Activated CD4-positive, alpha-beta T cell treated with anti-CD3 and anti-CD28 coated beads, Interleukin-2, amount 10 ng/mL, durations not matched to agents 24 days and 14 days (primary cell): ENCODE measurements at places on chromosomes 1 and 21. TPM values are rescaled to one million over a fixed set of nuclear protein-coding genes. Genes with fewer than 3 reads are reported as not detected.

The SPRR1A gene
- not detected in 2 replicates for total RNA-seq

The OR2L5 gene
- total RNA-seq = not detected in 2 replicates

The TNFAIP8L2 gene
- total RNA-seq = 29.4 and 32.5 TPM in 2 replicates

The UBE2U gene
- not detected in 2 replicates for total RNA-seq

The CD1B gene
- not detected in 2 replicates for total RNA-seq

The DHDDS gene
- total RNA-seq = 57.0 and 60.2 TPM in 2 replicates

The KIAA1614 gene
- 0.16 and 0.26 TPM in 2 replicates for total RNA-seq

The GPR25 gene
- not detected in 2 replicates for total RNA-seq

The HENMT1 gene
- total RNA-seq = 17.5 and 17.7 TPM in 2 replicates

DNA sequence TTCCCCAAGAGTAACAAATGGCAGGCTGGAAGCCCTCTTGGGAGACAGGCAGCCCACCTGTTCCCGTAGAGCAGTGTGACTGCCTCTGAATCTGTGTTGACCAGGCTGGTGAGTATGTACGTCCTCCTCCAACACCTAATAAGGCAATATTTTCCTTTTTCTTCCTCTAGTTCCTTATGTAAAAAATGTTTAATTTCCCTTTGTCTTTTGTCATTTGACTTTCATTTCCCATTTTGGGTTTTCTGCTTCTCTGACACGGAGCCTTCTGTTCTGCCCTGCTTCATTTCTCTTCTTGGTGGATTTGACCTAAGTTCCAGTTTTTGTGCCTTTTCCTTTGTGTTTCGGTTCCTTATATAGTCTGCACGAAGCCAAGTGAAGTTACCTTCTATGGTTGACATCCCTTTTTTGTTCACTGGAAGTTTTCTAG, 65.8 kb upstream of the ATF3 start:
- no peaks in the 10 kb centered on the region for H3K4me1 ChIP-seq
- DNase-seq = no peak
- no peak overlapping the region for H3K4me3 ChIP-seq

- no peak overlapping the region for H3K4me3 ChIP-seq
- peaks cover 13% of the 10 kb centered on the region for H3K4me1 ChIP-seq
- peaks cover 19% of the 10 kb centered on the region for H3K27me3 ChIP-seq
- DNase-seq = peak; percentile 81
- H3K36me3 ChIP-seq = no peaks in the 10 kb centered on the region
- no peak overlapping the region for H3K27ac ChIP-seq
Observed at GRCh38 chr21:38505654-38506523, 7.6 kb upstream of the ERG start.

GRCh38 chr1:31482482-31483011, 69.5 kb downstream of the SERINC2 start:
- peaks cover 5% of the 10 kb centered on the region for H3K4me1 ChIP-seq
- peaks cover 5% of the 10 kb centered on the region for H3K27me3 ChIP-seq
- no peaks in the 10 kb centered on the region for H3K36me3 ChIP-seq
- no peak for DNase-seq
- no peak overlapping the region for H3K4me3 ChIP-seq

DNA sequence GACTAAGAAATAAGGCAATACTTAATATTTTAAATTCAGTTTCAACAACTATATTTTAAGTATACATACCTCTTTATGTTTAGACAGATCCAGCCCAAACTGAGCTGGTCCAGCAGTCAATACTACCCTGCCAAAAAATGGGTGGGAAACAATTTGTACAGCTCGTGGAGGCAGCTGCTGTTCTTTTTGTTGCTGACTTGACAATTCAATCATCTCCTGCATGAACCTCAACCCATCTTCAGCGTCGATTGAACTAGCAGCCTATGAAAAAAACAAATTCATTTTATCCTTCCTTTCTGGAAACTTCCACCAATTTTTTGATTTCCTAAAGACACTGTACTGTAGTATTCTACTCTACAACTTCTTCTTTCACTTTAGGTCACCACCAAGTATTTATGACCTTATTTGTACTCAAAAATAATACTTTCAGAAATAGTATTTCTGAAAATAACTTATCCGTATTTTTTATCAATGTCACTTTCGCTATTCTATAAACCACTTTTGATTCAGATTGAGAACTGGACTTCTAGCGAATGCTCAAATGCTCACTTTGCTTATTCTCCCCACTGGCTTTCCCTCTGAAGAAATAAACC, 46.5 kb downstream of the EDEM3 start:
- H3K4me3 ChIP-seq = no peak overlapping the region
- no peak overlapping the region for H3K27ac ChIP-seq
- peaks cover 43% of the 10 kb centered on the region for H3K36me3 ChIP-seq
- DNase-seq = no peak
- no peaks in the 10 kb centered on the region for H3K27me3 ChIP-seq
- H3K4me1 ChIP-seq = peaks cover 2% of the 10 kb centered on the region

DNA sequence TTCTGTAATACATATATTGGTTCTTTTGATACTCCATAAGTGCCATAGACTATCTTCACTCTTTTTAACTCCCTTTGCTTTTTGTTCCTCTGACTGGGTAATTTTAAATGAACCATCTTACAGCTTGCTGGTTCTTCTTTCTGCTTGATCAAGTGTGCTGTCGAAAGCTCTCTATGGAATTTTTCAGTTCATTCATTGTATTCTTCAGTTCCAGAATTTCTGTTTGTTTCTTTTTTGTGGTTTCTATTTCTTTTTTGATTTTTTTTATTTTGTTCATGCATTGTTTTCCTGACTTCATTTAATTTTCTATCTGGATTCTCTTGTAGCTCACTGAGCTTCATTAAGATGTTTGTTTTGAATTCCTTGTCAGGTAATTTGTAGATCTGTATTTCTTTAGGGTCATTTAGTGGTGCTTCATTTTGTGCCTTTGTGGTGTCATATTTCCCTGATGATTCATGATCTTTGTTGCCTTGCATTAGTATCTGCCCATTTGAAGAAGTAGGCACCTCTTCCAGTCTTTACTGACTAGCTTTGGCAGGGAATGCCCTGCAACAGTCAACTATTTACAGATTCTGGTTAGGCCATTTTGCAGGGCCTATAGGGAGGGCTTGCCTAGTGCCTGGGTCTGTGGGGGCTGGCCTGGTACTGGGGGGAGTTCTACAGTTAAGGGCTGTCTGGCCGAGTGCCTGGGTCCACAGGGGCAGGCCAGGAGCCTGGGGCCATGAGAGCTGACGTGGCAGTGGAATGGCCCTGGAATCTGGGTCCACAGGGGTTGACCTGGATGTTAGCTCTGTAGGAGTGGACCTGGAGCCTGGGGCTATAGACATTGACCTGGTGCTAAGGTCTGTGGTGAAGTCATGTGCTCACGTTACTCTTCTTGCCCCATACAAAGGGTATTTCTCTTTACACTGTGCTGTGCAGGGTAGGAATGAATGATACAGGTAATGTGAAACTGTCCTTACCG, 89.7 kb downstream of the MAGI3 start:
- no peak for DNase-seq
- no peaks in the 10 kb centered on the region for H3K4me1 ChIP-seq
- H3K4me3 ChIP-seq = no peak overlapping the region
- peaks cover 2% of the 10 kb centered on the region for H3K36me3 ChIP-seq
- H3K27ac ChIP-seq = no peak overlapping the region

- H3K36me3 ChIP-seq = peaks cover 56% of the 10 kb centered on the region
- no peak overlapping the region for H3K4me3 ChIP-seq
- no peak for DNase-seq
- no peaks in the 10 kb centered on the region for H3K27me3 ChIP-seq
- H3K27ac ChIP-seq = no peak overlapping the region
- peaks cover 38% of the 10 kb centered on the region for H3K4me1 ChIP-seq
Observed at GRCh38 chr1:40266786-40267535, 8.9 kb downstream of the ZMPSTE24 start.

- H3K36me3 ChIP-seq = no peaks in the 10 kb centered on the region
- H3K4me1 ChIP-seq = no peaks in the 10 kb centered on the region
- no peak overlapping the region for H3K4me3 ChIP-seq
- DNase-seq = no peak
- H3K27me3 ChIP-seq = no peaks in the 10 kb centered on the region
- no peak overlapping the region for H3K27ac ChIP-seq
Observed at GRCh38 chr1:240941701-240942370, 329.9 kb upstream of the GREM2 start.

- no peaks in the 10 kb centered on the region for H3K4me1 ChIP-seq
- peaks cover 8% of the 10 kb centered on the region for H3K27me3 ChIP-seq
- H3K27ac ChIP-seq = no peak overlapping the region
- H3K4me3 ChIP-seq = no peak overlapping the region
Observed at GRCh38 chr1:29783508-29784275, 547.4 kb downstream of the PTPRU start.

DNA sequence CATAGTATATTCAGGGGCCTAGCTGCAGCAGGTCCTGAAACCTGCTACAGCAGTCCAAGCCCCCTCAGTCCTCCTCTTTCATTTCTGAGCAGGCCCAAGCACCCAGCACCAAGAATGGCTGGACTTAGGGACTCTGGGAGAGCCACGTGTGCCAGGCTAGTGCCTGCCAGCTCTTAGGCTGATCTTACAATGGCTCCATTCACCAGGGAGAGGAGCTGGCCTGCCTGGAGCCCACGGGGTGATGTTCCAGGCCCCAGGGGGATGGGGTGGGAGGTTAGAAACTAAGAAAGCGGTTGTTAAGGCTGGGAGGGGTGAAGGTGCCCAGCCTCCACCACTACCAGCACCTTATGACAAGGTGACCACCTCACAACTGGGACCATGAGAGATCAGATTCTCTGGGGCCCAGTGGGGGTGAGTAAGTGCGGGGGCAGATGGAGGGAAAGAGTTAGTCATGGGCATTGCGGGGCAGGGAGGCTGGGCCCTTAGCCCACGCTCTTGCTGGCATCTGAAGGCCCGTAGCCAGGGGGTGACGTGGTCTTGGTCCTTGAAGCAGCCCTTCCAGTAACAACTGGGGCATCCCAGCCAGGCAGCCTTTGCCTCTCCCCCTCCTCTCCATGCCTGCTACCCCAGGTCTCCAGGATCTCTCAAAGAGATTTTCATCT, 30.3 kb upstream of the CLIC4 start:
- H3K27me3 ChIP-seq = no peaks in the 10 kb centered on the region
- DNase-seq = no peak
- H3K27ac ChIP-seq = no peak overlapping the region
- peaks cover 10% of the 10 kb centered on the region for H3K4me1 ChIP-seq
- H3K36me3 ChIP-seq = no peaks in the 10 kb centered on the region
- H3K4me3 ChIP-seq = no peak overlapping the region

- no peak overlapping the region for H3K27ac ChIP-seq
- H3K4me3 ChIP-seq = no peak overlapping the region
- H3K36me3 ChIP-seq = peaks cover 9% of the 10 kb centered on the region
- H3K4me1 ChIP-seq = no peaks in the 10 kb centered on the region
- no peak for DNase-seq
Observed at GRCh38 chr1:185207170-185207569, 50.2 kb downstream of the SWT1 start.

GRCh38 chr1:229889031-229889517, 178.0 kb upstream of the GALNT2 start:
- no peaks in the 10 kb centered on the region for H3K4me1 ChIP-seq
- DNase-seq = peak; percentile 26
- H3K27me3 ChIP-seq = peaks cover 13% of the 10 kb centered on the region
- no peak overlapping the region for H3K27ac ChIP-seq
